ENCODE measurements at places on chromosomes 3 and 15.
A peak's percentile ranks its signal among the peaks of the same experiment; 100 is the strongest.

GRCh38 chr15:95267481-95267880 lies 1036.1 kb downstream of the MCTP2 start:
- no peak for DNase-seq

DNA sequence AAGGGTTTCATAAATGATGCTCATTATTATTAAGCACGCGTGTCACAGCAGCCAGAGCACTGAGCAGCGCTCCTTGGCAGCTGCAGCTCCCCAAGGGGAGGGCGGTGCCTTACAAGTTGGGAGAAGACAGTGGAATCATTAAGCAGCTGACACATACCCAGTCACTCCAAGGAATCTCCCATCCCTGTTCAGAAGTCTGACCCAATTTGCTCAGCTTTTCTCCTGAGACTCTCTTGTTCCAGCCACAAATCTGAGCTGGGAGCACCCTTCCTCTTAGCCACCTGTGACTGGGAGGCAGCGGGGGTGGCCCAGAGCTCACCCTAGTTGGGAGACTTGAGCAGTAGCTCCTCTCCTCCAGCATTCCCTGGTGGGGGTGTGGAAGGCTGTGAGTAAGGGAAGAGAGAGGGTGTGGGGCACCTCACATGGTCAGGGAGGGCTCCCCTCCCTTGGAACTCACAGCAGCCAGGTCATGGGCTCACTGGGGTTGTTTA lies 64.3 kb downstream of the DUT start:
- no peak for DNase-seq

DNA sequence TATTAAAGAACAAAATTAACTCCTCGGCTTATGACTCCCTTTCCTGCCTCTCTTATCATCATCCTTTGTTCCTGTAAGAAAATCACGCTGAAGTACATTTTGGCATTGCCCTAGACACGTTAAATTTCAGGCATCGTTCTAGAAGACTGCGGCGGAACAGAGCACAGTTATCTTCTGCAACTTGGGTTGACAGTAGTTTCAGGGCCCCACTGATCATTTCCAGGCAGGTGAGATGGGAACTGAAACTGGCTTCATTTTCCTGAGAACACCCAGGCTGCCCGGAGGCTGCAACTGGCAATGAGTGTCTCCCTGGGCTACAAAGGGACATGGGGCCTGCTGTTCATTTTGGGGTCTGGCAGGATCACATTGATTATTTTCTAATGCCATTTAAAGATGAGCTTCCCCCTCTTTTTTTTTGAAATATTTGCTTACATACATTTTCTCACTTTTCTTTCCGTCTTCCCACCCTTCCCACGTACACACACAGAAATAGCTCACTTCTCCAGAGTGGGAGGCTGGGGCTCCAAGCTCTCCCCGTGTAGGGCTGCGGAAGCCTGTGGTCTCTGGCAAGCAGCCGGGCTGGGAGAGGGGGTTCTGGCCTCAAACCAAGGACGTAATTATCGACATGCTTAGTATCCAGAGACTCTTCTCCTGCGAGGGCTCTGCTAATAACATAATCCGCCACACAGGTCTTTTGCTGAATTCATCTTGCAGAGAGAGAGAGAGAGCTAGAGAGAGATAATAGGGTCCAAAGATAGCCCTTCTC lies 267.4 kb downstream of the ABHD5 start:
- DNase-seq: no peak

GRCh38 chr3:32219537-32219936 lies 18.9 kb upstream of the CMTM8 start:
- no peak for DNase-seq

GRCh38 chr15:89308236-89308635 lies 26.4 kb downstream of the POLG start:
- no peak for DNase-seq

DNA sequence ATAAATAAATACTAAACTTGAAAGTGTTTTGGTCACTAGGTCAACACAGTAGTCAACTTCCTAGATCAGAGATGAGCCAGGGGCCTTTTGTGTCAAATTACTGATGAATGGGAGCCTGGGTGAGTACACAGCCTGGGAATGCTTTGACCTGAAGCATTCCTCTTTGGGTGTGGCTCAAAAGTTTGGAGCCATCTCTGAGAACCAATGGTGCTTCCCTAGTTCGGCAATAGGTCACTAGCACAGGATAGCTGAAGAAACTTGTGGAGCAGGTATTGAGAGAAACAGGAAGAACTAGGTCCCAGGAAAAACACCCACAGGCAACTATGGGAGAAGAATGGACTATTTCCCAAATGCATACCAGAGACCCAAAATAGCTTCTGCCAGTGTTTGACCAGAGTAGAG lies 56.6 kb upstream of the PLXND1 start:
- no peak for DNase-seq

DNA sequence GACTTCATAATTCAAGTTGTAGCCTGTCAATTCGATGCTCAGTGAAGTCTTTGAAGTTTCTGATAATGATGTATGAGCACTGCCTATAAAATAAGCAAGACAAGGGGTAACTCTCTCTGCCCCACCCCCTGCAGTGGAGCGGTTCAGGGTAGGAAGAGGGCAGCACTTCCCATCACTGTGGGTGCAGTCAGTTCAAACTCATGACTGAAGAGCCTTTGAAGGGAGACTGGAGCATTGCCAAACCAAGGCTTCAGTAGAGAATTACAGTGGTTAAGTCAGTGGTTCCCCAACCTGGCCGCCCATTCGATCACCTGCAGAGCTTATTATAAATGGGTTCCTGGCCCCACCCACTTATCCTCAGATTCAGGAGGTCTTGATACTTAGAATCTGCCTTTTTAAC lies 190.6 kb downstream of the SHQ1 start:
- DNase-seq: no peak

DNA sequence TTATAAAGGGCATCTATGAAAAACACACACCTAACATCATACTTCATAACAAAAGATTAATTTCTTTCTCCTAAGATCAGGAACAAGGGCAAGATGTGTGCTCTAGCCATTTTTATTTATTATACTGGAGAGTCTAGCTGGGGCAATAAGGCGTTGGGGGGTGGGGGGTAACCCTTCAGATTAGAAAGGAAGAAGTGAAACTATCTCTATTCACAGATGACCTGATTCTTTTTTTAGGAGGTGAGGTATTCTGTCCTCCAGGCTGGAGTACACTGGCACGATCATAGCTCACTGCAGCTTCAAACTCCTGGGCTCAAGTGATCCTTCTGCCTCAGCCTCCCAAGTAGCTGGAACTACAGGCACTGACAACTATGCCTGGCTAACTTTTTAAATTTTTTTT lies 89.5 kb upstream of the MANF start:
- DNase-seq: no peak

- DNase-seq: no peak
Observed at GRCh38 chr15:100463515-100463914, 65.2 kb downstream of the CERS3 start.

- DNase-seq: no peak
Observed at GRCh38 chr3:39013921-39014509, 37.7 kb downstream of the SCN11A start.

- peak; percentile 64 for DNase-seq
Observed at GRCh38 chr15:98518823-98519561, 129.3 kb upstream of the IGF1R start.

All from endothelial cell of umbilical vein (primary cell).